Mammary microvascular endothelial cell (primary cell): ENCODE measurements at places on chromosomes 5 and 9. TPM values are rescaled to one million over a fixed set of nuclear protein-coding genes. Genes with fewer than 3 reads are reported as not detected.

Gene OR1L8
- total RNA-seq: 0.10 TPM in 1 of 2 replicates, not detected in the other

Gene GPSM1
- 17.9 and 19.1 TPM in 2 replicates for total RNA-seq

Gene EFNA5
- total RNA-seq: 2.9 and 3.1 TPM in 2 replicates

Gene IDNK
- total RNA-seq: 5.3 and 10.9 TPM in 2 replicates

Gene SOHLH1
- 0.34 TPM in 1 of 2 replicates, not detected in the other for total RNA-seq

Gene ANKRD34B
- not detected in 2 replicates for total RNA-seq

Gene PKD2L2
- not detected in 2 replicates for total RNA-seq

Gene GARIN3
- not detected in 2 replicates for total RNA-seq

Gene ARRDC3
- total RNA-seq: 21.5 and 25.8 TPM in 2 replicates

Gene SLC45A2
- not detected in 2 replicates for total RNA-seq

Gene TEX48
- total RNA-seq: not detected in 2 replicates

Gene FAM169A
- total RNA-seq: 1.5 and 2.8 TPM in 2 replicates

Gene RCL1
- total RNA-seq: 13.9 and 17.4 TPM in 2 replicates

Gene ACTBL2
- total RNA-seq: 0.10 TPM in 1 of 2 replicates, not detected in the other

Gene SHROOM1
- total RNA-seq: 11.4 and 13.9 TPM in 2 replicates

Gene HK3
- total RNA-seq: not detected in 2 replicates

Gene ZNF879
- total RNA-seq: 2.0 and 2.7 TPM in 2 replicates

Gene LIFR
- 40.2 and 43.6 TPM in 2 replicates for total RNA-seq

Gene AMBP
- not detected in 2 replicates for total RNA-seq

Gene SLC27A6
- total RNA-seq: not detected in 2 replicates

Gene ANXA2R
- total RNA-seq: 8.1 and 9.1 TPM in 2 replicates

Gene RNF183
- not detected in 2 replicates for total RNA-seq

Gene MYMK
- total RNA-seq: not detected in 2 replicates

Gene MSX2
- total RNA-seq: 0.25 TPM in 1 of 2 replicates, not detected in the other

Gene OGN
- total RNA-seq: not detected in 2 replicates

Gene PPP1R26
- 5.0 and 6.1 TPM in 2 replicates for total RNA-seq

Gene MCIDAS
- total RNA-seq: not detected in 2 replicates

Gene KCNMB1
- 0.30 TPM in 1 of 2 replicates, not detected in the other for total RNA-seq

Gene AK3
- total RNA-seq: 33.4 and 35.3 TPM in 2 replicates

Gene TPPP
- total RNA-seq: 0.05 and 0.07 TPM in 2 replicates

Gene TRIO
- total RNA-seq: 131 and 132 TPM in 2 replicates

Gene CDKN2A
- 40.8 and 43.6 TPM in 2 replicates for total RNA-seq

Gene TRIM36
- 1.5 and 1.7 TPM in 2 replicates for total RNA-seq

Gene JAKMIP2
- total RNA-seq: not detected in 2 replicates

Gene SPATA9
- 0.39 and 2.3 TPM in 2 replicates for total RNA-seq

Gene REEP2
- 1.1 and 1.3 TPM in 2 replicates for total RNA-seq

Gene ARHGEF39
- 3.1 and 3.5 TPM in 2 replicates for total RNA-seq

Gene NOP16
- total RNA-seq: 29.2 and 29.6 TPM in 2 replicates

Gene MARVELD2
- 1.6 and 2.3 TPM in 2 replicates for total RNA-seq

Gene PCDHB4
- total RNA-seq: 0.07 and 0.10 TPM in 2 replicates

Gene SLC34A3
- not detected in 2 replicates for total RNA-seq

Gene NPDC1
- 67.3 and 71.1 TPM in 2 replicates for total RNA-seq

Gene ARHGEF37
- total RNA-seq: 3.3 and 5.6 TPM in 2 replicates

Gene AHRR
- 17.5 and 17.8 TPM in 2 replicates for total RNA-seq

Gene CARTPT
- not detected in 2 replicates for total RNA-seq

Gene OR1J2
- total RNA-seq: not detected in 2 replicates

Gene SLC25A2
- 0.15 TPM in 1 of 2 replicates, not detected in the other for total RNA-seq

Gene WDR31
- 0.79 and 0.80 TPM in 2 replicates for total RNA-seq

Gene LCN15
- total RNA-seq: 1.6 TPM in 1 of 2 replicates, not detected in the other

Gene BTNL3
- not detected in 2 replicates for total RNA-seq

Gene BTF3
- total RNA-seq: 525 and 620 TPM in 2 replicates

Gene IZUMO3
- not detected in 2 replicates for total RNA-seq

Gene TRIM23
- total RNA-seq: 5.3 and 6.3 TPM in 2 replicates

Gene ZCCHC9
- total RNA-seq: 16.1 and 21.4 TPM in 2 replicates

Gene IL33
- 0.60 and 2.9 TPM in 2 replicates for total RNA-seq

Gene DIPK1B
- total RNA-seq: 151 and 161 TPM in 2 replicates

Gene CDX1
- not detected in 2 replicates for total RNA-seq

Gene CDH9
- not detected in 2 replicates for total RNA-seq

Gene PCDHA13
- not detected in 2 replicates for total RNA-seq

Gene RASEF
- under 0.01 TPM in 1 of 2 replicates, not detected in the other for total RNA-seq
